T follicular helper cell (primary cell): ENCODE measurements at places on chromosomes 4 and X.
A peak's percentile ranks its signal among the peaks of the same experiment; 100 is the strongest.

- no peak for DNase-seq
Measured at GRCh38 chr4:78292341-78292740, 235.2 kb downstream of the FRAS1 start.

DNA sequence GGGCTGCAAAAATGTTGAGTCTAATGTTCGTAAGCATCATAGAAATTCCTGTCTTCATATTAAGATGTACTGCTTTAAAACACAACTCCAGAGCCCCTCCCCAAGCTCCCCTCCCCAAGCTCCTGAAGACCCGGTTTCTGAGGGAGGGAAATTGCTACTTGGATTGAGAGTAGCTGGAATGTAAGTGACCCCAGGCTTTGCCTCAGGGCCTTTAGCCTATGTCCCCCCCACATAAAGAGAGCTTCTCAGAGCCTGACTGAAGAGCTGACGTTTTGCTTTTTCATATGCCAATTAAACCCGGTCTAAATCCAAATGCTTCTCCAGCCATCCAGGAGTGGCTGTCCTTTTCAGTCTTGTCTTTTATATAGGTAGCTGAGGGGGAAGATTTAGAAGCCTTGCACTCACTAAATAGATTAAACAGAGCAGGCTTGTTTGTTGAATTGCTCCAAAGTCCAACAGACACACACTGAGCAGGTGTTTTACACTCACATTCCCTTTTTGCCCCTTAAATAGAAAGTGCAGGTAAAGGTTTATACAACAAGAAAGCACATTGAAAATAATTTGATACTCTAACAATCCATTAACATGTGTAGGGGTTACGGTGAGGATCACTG lies 19.6 kb downstream of the ARX start:
- no peak for DNase-seq

DNA sequence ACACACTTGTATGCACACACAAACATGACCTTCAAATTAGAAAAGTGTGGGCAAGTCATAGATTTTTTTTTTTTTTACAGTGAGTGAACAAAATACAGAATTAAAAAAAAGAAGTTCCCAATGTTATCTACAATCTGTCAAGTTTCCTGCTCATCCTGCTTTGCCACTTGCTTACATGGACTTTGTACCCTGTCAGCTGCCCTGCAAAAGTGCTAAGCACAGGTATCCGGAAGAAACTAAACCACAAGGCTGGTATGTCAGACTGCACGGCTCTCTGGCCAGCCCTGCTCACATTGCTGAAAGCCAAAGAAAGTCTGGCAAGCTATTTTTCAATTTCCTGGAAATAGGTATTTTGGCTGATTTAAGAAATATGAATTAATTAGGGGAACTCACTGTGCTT lies 38.9 kb upstream of the BCLAF3 start:
- DNase-seq, result no peak

DNA sequence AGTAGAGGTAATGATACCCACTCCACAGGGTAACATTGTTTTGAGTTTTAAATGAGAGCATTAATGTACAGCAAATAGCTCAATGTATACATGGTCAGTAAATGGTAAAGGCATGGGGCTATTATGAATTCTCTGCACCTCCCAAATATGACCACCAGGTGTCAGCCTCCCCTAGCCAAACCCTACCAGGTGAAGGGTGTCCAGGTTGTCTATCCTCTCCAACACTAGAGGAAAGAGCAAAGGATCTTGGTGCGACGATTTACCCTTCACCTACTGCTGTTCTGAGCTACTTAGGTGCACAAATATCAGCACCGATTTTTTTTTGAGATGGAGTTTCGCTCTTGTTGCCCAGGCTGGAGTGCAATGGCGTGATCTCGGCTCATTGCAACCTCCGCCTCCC lies 26.5 kb upstream of the XIAP start:
- peak; percentile 49 for DNase-seq

DNA sequence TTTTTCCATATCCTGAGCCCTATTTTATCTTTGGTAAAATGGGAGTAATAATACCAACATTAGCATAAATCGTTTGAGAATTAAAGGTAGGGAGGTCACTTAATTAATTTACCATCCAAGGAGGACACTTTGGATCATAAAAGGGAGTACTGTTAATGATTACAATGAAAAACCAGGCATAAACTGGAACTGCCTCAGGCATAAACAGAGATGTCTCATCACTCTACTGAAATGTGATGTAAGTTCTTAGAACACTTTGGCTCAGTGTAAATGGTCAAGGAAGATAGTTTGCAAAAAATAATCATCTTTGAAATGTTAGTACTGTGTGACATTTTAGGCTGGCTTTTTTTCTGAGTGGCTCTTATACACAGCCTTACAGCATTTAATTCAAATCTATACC lies 268.7 kb downstream of the SLC39A8 start:
- no peak for DNase-seq

DNA sequence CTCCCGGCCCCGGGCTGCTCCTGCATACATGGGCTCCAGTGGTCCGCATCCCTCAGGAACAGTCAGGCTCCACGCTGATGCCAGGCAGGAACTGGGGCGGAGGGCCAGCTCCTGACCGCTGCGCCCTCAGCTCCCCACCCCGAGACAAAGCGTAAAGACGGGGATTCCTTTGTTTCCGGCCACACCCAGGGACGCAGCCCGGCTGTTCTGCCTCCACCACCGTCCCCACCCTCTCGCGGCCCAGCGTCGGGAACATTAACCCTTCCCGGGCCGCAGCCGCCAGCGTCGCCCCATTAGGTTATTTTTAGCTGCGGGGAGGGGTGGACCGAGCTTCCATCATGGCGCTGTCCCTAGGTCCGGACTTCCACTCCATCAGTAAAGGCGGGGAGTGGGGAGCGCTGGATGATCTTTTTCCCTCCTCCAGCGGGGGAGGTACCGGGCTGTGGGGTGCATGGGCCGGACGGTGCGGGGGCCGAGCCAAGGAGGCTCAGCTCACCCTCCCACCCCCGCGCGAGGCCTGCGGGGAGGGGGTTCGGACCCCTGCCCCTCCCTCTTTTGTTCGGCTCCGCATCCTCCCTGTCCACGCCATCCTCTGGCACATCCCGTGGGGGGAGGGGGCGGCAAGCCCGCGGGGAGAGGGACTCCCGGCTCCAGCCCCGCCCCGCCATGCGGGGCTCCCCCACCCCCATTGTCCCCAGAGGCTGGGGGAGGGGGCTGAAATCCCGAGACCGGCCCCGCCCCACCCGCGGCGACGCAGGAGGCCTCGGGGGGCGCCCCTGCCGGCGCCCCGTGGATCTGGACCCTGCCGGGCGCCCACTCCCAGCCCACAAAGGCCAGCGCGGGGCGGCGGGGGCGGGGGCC lies 5.3 kb downstream of the CRMP1 start:
- DNase-seq, result no peak

- DNase-seq, result no peak
Measured at GRCh38 chrX:77597090-77597489, 149.9 kb downstream of the FGF16 start.

- DNase-seq, result no peak
Measured at GRCh38 chrX:153612413-153612812, 13.5 kb upstream of the CCNQ start.

DNA sequence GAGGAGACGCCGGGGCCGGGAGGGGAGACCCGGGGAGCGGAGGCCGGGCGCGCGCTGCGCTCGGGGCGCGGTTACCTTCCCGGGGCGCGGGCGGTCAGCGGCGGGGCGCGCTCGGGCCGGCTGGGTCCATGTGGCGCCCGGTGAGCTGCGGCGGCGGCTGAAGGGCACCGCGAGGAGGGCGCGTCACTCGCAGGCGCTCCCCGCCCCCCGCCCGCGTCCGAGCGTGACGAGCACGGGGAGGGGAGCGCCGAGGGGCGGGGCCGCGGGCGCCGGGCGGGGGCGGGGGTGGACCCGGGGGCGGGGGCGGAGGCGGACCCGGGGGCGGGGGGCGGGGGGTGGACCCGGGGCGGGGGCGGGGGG lies at the start of gene CPLX1:
TSS of gene CPLX1 (minus strand) at position 159 of the 360 bp plus-strand sequence. CDS start 1,607 bp downstream, outside the sequence.
- no peak for DNase-seq
